Fibroblast of lung (primary cell): ENCODE measurements at places on chromosomes 2 and 18.

GRCh38 chr2:205047273-205047839, 502.1 kb downstream of the PARD3B start:
- no peak for DNase-seq

DNA sequence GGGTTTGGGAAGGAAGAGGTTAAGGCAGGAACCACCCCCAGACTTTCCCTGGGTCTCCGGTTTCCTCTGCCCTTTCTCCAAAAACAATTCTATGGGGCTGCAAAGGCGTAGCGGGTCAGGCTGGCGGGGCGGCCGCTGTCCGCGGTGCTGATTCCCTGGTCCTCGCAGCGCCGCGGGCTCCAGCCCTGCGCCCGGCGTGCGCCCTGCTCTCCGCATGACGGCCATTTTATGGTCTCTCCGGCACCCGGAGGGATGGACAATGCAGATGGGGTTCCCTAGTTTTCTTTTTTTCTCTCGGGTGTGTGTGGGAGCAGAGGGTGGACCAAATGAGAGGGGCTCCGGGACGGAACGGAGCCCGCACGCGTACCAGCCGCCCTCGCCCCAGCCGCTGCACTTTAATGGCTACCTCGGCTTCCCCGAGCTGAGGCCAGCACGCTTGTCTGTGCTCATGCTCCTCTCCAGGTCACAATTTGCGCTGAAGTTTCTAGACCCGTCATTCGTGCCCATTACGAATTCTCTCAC, 1.6 kb downstream of the ST8SIA3 start:
- DNase-seq = peak; percentile 35

DNA sequence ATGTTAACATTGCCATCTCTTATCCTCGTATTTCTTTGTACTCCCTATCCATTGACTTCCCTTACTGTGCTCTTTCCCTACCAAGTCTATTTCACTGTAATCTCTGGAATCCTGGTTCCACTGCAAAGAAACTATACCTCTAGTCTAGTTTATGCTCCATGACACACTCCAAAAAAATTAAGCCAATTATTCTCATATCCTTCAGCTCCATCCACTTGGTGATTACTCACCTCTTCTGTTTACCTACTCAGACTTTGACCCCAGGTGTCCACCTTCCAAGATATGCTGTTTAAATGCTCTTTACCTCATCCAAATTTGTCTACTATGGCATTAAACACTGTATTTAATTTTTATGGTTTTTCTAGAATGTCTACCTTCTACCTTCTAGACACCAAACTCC, 137.9 kb downstream of the ATAD2B start:
- DNase-seq = no peak

GRCh38 chr2:120229341-120229740, 6.1 kb upstream of the TMEM185B start:
- DNase-seq = no peak

DNA sequence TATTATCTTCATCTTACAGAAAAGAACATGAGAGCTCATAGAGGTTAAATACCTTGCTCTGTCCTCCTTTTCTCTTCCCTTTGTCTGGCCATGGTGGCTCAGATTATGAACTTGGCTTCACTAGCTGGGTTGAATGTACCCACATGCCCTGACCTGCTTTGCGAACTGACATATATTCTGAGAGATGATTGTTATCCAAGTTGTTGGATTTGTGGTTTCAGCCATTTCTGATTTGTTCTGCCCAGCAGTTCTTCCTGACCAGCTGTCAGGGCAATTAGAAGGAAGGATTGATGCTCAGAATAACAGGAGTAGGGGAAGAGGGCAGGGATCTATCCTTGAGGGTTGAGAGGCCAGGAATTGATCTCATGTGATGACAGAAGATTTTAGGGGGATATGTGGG, 236.8 kb upstream of the FAM98A start:
- DNase-seq = no peak
